Central memory CD8-positive, alpha-beta T cell (primary cell): ENCODE measurements at places on chromosomes 4 and X.
A peak's percentile ranks its signal among the peaks of the same experiment; 100 is the strongest.

DNA sequence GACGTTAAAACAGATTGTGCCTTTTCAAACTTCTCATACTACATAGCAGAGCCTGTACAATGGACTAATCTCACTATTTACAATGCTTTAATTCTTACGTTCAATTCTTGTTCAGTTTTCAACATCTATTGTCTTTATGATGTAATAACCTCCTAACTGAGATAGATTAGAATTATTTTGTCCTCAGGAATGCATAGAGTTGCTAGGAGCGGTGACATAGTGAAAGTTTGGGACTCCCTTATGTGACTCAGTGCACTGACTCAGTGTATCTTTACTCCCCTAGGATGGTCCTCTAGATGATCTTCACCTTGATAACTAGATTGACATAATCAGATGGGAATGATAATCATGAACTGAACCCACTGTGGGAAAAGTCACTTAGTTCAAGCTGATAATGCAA lies 151.5 kb downstream of the VEGFC start:
- H3K4me3 ChIP-seq, result no peak overlapping the region
- H3K36me3 ChIP-seq, result no peaks in the 10 kb centered on the region
- no peaks in the 10 kb centered on the region for H3K4me1 ChIP-seq
- H3K27ac ChIP-seq, result no peak overlapping the region
- H3K27me3 ChIP-seq, result no peaks in the 10 kb centered on the region

- no peaks in the 10 kb centered on the region for H3K4me1 ChIP-seq
- DNase-seq, result no peak
- H3K27me3 ChIP-seq, result no peaks in the 10 kb centered on the region
Measured at GRCh38 chr4:164058776-164059445, 564.4 kb downstream of the TMA16 start.

DNA sequence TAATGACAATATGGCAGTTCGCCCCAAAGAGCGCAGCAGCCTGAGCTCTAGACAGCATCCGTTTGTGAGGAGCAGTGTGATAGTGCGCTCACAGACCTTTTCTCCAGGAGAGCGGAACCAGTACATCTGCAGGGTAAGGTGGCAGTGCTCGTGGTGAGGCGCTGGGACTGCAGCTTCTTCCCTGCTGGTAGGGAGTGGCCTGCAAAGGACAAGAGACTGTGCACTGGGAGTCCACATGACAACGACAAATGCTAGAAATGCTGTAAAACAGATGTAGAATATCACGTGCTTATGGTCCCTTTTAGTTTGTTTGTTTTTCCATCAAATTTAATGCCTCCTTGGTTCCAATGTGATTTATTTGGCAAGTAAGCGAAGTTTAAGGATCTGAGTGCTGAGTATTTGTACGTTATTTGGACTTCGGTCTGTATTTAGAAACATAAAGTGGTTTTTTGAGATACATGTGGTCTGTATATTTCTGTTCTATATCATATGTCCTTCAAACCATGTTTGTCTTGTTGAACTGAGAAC lies 35.8 kb downstream of the CLDN22 start:
- H3K27ac ChIP-seq, result no peak overlapping the region
- no peak overlapping the region for H3K4me3 ChIP-seq
- no peak for DNase-seq
- H3K4me1 ChIP-seq, result no peaks in the 10 kb centered on the region

GRCh38 chr4:2071912-2072867 lies 13.1 kb downstream of the NAT8L start:
- H3K4me1 ChIP-seq, result no peaks in the 10 kb centered on the region
- H3K27me3 ChIP-seq, result peaks cover 9% of the 10 kb centered on the region
- no peak for DNase-seq
- H3K36me3 ChIP-seq, result no peaks in the 10 kb centered on the region
- no peak overlapping the region for H3K4me3 ChIP-seq
- H3K27ac ChIP-seq, result no peak overlapping the region

- H3K27me3 ChIP-seq, result no peaks in the 10 kb centered on the region
- no peak for DNase-seq
- peaks cover 6% of the 10 kb centered on the region for H3K4me1 ChIP-seq
- H3K4me3 ChIP-seq, result peak overlapping the region; percentile 57
Measured at GRCh38 chr4:73086095-73086868, 16.8 kb upstream of the COX18 start.

- no peak for DNase-seq
- H3K36me3 ChIP-seq, result no peaks in the 10 kb centered on the region
- no peaks in the 10 kb centered on the region for H3K4me1 ChIP-seq
- no peak overlapping the region for H3K27ac ChIP-seq
Measured at GRCh38 chrX:132119821-132120515, 7.9 kb downstream of the FRMD7 start.

GRCh38 chrX:115719171-115719570 lies 158.2 kb downstream of the PLS3 start:
- DNase-seq, result no peak
- H3K36me3 ChIP-seq, result no peaks in the 10 kb centered on the region
- no peaks in the 10 kb centered on the region for H3K27me3 ChIP-seq
- no peak overlapping the region for H3K4me3 ChIP-seq

- peak overlapping the region; percentile 39 for H3K27ac ChIP-seq
- peak overlapping the region; percentile 14 for H3K4me3 ChIP-seq
Measured at GRCh38 chr4:121220698-121221097, 56.6 kb upstream of the TNIP3 start.

DNA sequence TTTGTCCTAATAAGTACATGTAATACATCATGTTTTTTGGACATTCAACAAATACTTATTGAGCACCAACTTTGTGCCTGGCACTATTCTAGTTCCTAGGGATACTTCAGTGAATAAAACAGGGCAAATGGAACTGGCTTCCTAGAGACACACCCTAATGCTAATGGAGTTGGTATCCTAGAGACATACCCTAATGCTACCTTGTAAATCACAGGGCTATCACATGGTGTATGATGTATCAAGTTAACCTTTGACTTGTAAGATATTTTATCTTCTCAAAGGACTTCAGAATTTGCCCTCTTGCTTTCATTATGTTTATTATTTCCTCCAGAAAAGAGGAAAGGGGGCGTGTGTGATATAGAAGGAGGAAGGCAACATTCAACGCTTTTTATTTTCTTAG lies 10.1 kb downstream of the GK start:
- no peaks in the 10 kb centered on the region for H3K4me1 ChIP-seq
- no peaks in the 10 kb centered on the region for H3K36me3 ChIP-seq
- DNase-seq, result no peak
- H3K4me3 ChIP-seq, result no peak overlapping the region
- no peaks in the 10 kb centered on the region for H3K27me3 ChIP-seq
- H3K27ac ChIP-seq, result no peak overlapping the region

DNA sequence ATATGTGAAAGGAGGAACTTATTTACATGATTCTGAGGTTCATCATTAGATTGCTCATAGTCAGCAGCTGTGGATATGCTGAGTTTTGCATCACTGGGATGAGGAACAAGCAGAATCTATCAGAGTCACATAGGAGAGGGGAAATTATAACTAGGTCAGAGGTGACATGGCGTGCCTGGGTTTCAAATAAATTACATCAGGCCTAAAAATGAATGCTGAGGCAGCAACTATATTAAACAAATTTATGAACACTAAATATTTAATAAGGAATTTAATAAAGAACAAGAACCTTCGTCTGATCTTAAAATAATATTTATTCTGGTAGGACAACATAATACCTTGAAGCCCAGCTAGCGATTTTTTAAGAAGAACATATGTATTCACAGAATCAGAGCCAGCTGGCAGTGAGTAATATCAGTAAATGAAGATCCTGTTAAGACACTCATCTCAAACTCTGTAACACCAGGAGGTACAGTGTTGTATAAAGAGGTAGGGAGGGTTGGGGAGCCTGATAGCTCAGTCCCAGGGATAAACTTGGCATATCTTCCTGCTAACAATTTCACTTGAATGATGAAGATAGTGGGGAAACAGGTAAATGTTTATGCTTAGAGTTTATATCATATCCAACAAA lies 60.9 kb upstream of the HS3ST1 start:
- DNase-seq, result no peak
- no peaks in the 10 kb centered on the region for H3K36me3 ChIP-seq
- peaks cover 8% of the 10 kb centered on the region for H3K4me1 ChIP-seq
- H3K27ac ChIP-seq, result no peak overlapping the region
- no peak overlapping the region for H3K4me3 ChIP-seq

DNA sequence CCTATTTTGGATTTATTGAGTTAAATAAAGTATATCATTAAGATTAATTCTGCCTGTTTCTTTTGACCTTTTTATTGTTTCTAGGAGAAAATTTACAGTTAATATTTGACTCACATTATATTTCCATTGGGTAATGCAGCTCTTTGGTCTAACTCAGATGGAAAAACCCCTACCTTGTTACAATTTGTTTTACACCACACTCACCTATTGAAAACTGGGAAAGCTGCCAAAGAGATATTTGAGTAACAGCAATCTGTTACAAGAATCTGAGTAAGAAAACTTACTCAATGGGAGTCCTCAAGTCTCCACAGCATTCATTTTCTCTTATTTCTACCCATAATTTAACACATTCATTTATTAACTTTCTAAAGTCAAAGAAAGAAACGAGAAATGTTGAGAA lies 108.0 kb upstream of the TLL1 start:
- DNase-seq, result no peak
- no peak overlapping the region for H3K4me3 ChIP-seq
- no peaks in the 10 kb centered on the region for H3K27me3 ChIP-seq
- H3K27ac ChIP-seq, result no peak overlapping the region

- peak overlapping the region; percentile 4 for H3K4me3 ChIP-seq
- no peaks in the 10 kb centered on the region for H3K27me3 ChIP-seq
- H3K27ac ChIP-seq, result peak overlapping the region; percentile 61
- peaks cover 74% of the 10 kb centered on the region for H3K36me3 ChIP-seq
Measured at GRCh38 chrX:1491851-1492349, 39.2 kb upstream of the ASMTL start.

DNA sequence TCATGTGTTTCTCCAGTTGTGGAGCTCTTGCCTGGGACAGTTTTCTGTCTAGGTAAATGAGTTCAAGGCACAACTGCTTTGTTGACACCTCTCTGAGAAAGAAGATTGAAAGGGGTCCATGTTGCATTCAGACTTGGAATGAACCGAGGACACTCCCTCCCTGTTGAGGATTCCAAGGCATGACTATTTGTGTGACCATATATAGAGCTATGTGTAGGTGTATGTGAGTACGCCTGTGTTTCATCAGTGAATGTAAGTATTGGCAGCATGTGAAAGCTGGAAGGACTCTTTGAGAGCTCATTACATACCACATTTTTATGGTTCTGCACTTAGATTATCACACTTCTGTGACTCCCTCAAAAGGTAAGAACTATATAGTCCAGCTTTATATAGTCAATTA lies 3.4 kb downstream of the HEPH start:
- no peak overlapping the region for H3K27ac ChIP-seq

GRCh38 chr4:131531087-131531486 lies 1618.0 kb upstream of the PCDH10 start:
- no peaks in the 10 kb centered on the region for H3K4me1 ChIP-seq
- no peaks in the 10 kb centered on the region for H3K36me3 ChIP-seq
- H3K27ac ChIP-seq, result no peak overlapping the region
- H3K27me3 ChIP-seq, result no peaks in the 10 kb centered on the region
- H3K4me3 ChIP-seq, result no peak overlapping the region

GRCh38 chr4:38509551-38509950 lies 154.4 kb upstream of the KLF3 start:
- peak; percentile 47 for DNase-seq
- H3K4me3 ChIP-seq, result peak overlapping the region; percentile 65
- H3K4me1 ChIP-seq, result peaks cover 83% of the 10 kb centered on the region
- no peaks in the 10 kb centered on the region for H3K27me3 ChIP-seq
- peaks cover 17% of the 10 kb centered on the region for H3K36me3 ChIP-seq
- H3K27ac ChIP-seq, result peak overlapping the region; percentile 82

DNA sequence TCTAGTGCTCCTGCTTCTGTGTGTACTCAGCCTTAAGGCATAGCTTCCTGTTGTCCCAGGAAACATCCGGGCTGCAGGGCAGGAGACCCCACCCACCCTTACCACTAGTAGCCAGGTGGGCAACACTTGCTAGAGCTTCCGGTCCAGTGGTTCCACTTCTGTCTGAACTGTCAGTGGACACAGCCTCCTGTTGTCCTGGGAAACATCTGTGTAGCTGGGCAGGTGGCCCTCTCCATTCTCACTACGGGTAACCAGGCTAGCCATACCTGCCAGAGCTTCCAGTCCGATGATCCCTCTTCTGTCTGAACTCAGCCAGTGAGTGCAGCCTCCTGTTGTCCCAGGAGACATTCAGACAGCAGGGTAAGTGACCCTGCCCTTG lies 372.2 kb downstream of the INPP4B start:
- DNase-seq, result no peak
- H3K27me3 ChIP-seq, result no peaks in the 10 kb centered on the region
- H3K4me1 ChIP-seq, result no peaks in the 10 kb centered on the region
- H3K36me3 ChIP-seq, result no peaks in the 10 kb centered on the region
- H3K27ac ChIP-seq, result no peak overlapping the region

DNA sequence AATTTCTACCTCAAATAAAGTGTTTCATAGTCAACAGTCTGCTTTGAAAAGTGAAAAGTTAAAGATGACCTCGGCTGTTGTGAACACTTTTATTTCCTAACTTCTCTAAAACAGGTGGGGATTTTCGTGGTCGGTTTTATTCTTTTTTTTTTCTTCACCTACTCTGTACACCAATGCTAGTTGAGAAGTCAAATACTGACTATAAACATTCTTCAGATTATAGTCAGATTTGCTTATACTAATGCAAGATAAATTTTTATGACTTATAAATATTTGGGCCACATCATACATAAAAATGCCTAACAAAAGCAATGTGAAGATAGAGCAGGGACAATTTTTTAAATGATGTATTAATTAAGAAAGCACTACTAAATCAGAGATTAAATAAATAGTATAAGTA lies 98.1 kb upstream of the GPR34 start:
- H3K4me3 ChIP-seq, result no peak overlapping the region
- H3K27ac ChIP-seq, result no peak overlapping the region
- no peak for DNase-seq
- no peaks in the 10 kb centered on the region for H3K27me3 ChIP-seq
- H3K4me1 ChIP-seq, result no peaks in the 10 kb centered on the region

DNA sequence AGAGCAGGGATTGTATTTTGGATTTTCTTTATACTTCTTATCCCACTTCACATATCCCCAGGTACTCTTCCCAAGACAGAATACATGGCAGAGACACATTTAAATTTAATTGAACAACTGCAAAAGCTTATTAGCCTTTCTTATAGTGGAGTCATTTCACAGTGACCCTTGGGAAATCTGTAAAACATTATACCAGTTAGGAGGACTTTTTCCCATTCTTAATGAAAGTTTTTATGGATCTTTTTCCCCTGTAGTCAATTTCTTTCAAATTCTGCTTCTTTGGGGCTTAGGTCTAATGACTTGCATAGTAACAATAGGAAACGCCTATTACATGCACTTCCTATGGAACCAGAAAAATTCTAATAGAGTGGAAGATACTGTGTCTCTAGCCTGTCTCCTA lies 14.6 kb upstream of the MCUB start:
- peaks cover 13% of the 10 kb centered on the region for H3K4me1 ChIP-seq
- peaks cover 10% of the 10 kb centered on the region for H3K36me3 ChIP-seq
- peak overlapping the region; percentile 45 for H3K27ac ChIP-seq
